ENCODE measurements at places on chromosomes 3 and 15. TPM values are rescaled to one million over a fixed set of nuclear protein-coding genes. Genes with fewer than 3 reads are reported as not detected.

GRCh38 chr15:91950631-91951329 is 97.3 kb downstream of the SLCO3A1 start:
- H3K4me3 ChIP-seq = no peak overlapping the region
- no peak overlapping the region for H3K27ac ChIP-seq
- DNase-seq = no peak
- H3K36me3 ChIP-seq = no peaks in the 10 kb centered on the region
- H3K27me3 ChIP-seq = no peaks in the 10 kb centered on the region
- H3K4me1 ChIP-seq = no peaks in the 10 kb centered on the region

- no peaks in the 10 kb centered on the region for H3K36me3 ChIP-seq
- H3K4me1 ChIP-seq = no peaks in the 10 kb centered on the region
- no peak overlapping the region for H3K4me3 ChIP-seq
- no peak overlapping the region for H3K27ac ChIP-seq
- no peaks in the 10 kb centered on the region for H3K27me3 ChIP-seq
- DNase-seq = no peak
Observed at GRCh38 chr3:106337116-106337515, 468.3 kb upstream of the CBLB start.

DNA sequence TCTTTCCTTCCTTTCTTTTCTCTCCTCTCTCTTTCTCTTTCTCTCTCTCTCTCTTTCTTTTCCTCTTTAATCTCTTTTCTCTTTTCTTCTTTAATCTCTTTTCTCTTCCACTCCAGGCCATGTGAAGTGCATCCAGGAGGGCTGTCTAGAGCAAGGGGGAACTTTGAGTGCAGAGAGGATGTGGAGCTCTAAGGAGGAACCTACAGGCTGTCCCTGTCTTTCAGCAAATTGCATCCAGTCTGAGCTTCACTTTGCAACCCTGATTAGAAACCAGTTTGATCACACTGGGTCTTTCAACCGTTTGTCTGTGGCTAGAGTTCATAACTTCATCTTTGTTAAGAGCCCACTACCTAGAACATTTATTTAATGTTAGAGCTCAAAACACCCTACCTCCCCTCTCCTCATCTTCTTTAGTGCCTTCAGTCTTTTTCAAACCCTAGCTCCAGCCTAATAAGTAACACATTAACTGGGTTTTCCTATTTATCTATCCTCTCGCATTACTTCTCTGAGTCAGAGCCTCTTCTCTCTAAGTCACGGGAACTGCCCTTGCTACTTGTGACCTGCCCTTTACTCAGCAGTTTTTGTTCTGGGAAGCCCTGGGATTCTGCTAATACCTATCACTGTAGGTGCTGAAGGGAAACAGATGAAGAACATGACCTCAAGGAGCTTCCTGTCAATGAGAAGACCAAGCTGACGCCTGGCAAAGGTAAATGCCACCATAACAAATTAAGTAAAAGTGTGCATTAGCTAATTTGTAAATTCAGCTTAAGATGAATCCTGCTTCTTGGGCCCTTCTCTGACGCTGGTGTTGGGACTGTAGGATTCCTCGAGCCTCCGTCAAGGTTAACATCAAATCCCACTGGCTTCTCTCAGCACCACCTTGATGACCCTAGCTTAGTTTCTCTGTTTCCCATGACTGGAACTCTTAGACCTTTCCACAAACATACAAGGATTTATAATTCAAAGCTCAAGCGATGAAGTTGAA is at the start of gene GCNT3:
TSS of gene GCNT3 (plus strand) at position 508 of the 985 bp plus-strand sequence. CDS start 6,456 bp downstream, outside the sequence.
- H3K27ac ChIP-seq = no peak within 1 kb of the TSS
- H3K4me1 ChIP-seq = peaks cover 8% of the 10 kb centered on the region
- no peak within 1 kb of the TSS for H3K4me3 ChIP-seq
- peaks cover 1% of the 10 kb centered on the region for H3K27me3 ChIP-seq

Gene VGLL3
- 12.0 TPM for polyA plus RNA-seq

Gene AGTR1
- polyA plus RNA-seq = not detected
